ENCODE measurements at places on chromosomes 3 and 15.

GRCh38 chr3:40043444-40043755 is 234.0 kb downstream of the MYRIP start:
- DNase-seq = no peak

- no peak for DNase-seq
Measured at GRCh38 chr15:43541785-43542184, 24.4 kb downstream of the MAP1A start.

DNA sequence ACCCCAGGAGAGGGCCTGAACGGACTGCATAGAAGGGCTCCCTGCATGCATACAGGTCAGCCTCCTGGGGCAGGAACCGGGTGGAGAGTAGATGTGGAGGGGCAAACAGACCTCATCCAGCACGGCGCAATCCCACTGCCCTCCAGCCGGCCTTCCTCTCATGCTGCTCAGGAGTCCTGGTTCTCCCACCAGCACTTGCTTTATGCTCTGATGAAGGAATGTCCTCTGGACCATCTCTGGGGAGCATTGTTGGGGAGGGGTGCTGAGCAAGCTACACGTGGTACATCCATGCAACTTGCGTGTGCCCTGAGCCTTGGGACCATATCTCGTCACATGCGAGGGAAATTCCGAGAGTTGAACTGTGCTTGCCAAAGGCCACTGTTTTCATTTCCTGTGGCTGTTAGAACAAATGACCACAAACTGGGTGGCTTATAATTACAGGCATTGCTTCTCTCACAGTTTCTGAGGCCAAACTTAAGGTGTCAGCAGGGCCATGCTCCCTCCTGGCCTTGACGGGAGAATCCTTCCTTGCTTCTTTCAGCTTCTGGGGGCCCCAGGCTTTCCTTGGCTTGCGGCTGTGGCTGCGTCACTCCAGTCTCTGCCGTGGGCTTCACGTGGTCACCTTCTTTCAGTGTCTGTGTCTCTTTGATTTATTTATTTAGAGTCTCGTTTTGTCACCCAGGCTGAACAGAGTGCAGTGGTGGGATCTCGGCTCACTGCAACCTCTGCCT is 12.2 kb downstream of the SELENOS start:
- no peak for DNase-seq

DNA sequence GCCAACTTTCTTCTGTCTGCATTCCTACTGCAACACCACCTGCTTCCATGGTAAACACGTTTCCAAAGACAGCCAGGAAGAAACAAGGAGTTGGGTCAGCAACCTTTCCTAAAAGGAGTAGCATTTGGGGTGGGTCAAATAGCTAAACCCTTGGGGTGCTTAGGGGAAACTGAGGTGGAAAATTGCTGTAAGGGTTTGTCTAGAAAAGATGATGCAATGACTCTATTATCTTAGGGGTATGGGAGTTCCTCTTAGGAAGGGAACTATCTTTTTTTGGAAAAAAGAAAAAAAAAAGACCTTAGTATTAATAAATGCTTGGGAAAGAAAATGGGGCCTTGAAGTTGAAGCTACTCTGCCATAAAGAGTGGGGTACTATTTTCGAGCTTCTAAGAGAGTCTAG is 86.1 kb upstream of the POMGNT2 start:
- no peak for DNase-seq

DNA sequence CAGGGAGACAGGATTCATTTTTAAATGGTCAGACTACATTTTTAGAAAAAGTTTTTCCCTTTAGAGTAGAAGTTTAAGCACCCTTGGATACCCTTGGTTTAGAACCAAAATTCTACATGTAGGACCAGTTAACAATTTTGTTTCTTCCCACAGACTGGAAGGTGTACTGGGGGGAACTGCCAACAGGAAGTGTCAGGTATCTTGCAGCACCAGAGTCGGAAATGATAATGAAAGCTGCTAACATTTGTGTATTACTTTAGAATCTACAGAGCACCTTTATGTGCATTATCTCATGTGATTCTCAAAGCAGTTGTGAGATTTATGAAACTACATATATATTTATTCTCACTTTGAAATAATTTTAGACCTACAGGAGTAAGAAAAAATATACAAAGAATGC is 21.5 kb downstream of the SPRED1 start:
- no peak for DNase-seq

DNA sequence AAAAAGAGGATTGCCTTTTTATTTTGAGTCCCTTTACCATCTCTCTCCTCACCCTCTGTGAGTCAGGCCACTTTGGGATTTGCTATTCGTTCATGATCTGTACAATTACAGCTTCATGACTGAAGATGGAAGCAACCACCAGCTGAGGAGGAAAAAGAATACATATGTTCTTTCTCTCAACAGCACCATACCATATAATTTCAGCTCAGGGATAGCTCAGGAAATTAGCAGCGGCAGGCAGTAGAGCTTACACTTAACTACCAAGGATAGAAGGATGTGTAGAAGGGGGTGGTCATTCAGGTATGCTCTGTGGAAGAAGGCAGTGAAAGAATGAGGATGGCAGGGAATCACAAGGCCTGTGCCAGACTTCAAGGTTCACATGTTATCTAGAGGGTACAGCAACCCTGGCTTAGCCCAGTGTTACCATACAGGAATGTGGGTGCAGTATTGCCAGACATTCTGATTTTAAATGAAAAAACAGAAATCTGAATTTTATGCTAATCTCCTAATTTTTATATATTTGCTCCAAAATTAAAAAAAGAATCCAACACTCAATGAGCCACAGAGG is 17.9 kb downstream of the PLS1 start:
- no peak for DNase-seq

GRCh38 chr3:166522017-166522416 is 684.8 kb upstream of the BCHE start:
- no peak for DNase-seq

GRCh38 chr15:87732976-87733375 is 523.6 kb downstream of the NTRK3 start:
- no peak for DNase-seq

GRCh38 chr3:62039586-62039985 is 333.8 kb downstream of the FEZF2 start:
- no peak for DNase-seq

DNA sequence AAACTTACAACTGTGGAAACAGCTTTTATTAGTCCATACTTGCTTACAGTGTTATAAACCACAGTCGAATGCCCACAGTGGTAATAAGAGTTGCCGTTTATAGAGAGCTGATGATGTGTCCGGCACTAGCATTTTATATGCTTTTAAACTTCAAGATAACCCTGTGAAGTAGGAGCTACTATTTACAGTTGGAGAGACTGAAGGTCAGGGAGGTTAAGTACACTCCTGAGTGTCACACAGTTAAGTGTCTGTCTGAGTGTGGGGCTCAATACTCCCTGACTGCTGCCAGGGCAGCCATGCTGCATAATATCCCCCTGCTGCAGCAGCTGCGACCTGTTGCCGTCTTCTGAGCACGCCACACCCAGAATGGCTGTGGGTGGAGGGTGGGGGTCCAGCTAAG is 89.9 kb upstream of the TNFAIP8L3 start:
- DNase-seq = no peak

- DNase-seq = no peak
Measured at GRCh38 chr3:17187589-17188184, 302.9 kb downstream of the PLCL2 start.

- no peak for DNase-seq
Measured at GRCh38 chr3:133890037-133890436, 5.6 kb downstream of the RAB6B start.

- DNase-seq = no peak
Measured at GRCh38 chr3:47578119-47578632, 489 bp downstream of the CSPG5 start.
